HuH-7 (cell line): ENCODE measurements at places on chromosomes 12 and 14.

GRCh38 chr12:112116232-112117060 is 7.9 kb upstream of the NAA25 start:
- DNase-seq, result peak; percentile 79

DNA sequence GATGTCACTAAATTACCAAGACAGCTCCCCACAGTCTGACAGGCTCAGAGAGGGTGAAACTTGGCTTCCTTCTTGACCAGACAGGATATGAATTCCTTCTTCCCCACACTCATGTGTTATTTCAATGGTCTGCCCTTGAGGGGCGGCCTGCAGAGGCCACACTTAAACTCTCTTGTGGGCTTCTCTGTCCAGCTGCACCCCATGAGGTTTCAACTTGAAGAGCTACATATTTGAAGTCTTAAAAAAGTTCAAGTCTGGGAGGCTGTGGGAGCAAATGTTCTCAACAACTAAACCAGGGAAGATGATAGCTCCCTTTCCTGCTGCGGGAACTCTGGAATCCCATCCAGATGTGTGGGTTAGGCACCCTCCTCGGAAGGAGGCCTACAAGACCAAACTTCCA is 98.3 kb downstream of the TTC7B start:
- DNase-seq, result no peak

GRCh38 chr12:27334042-27334720 is 1.5 kb downstream of the BMAL2 start:
- no peak for DNase-seq

DNA sequence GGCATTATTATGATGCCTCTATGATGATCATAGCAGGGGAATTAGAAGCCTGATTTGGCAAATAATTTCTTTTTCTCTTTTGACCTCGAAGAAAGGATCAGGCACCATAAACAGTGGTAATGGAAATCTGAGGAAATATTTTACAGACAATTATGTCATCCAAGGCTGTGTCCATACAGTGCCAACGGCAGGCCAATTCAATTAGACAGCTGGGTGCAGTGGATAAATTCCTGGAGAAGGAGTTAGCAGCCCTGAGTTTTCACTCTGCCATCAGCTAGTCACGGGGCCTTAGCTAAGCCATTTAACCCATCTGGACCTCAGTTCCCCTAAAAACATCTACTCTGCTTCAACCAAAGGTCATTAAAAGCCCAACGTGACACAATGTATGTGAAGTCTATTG is 4.1 kb downstream of the TPH2 start:
- DNase-seq, result no peak

- no peak for DNase-seq
Observed at GRCh38 chr12:87511371-87511770, 517.8 kb downstream of the C12orf50 start.

DNA sequence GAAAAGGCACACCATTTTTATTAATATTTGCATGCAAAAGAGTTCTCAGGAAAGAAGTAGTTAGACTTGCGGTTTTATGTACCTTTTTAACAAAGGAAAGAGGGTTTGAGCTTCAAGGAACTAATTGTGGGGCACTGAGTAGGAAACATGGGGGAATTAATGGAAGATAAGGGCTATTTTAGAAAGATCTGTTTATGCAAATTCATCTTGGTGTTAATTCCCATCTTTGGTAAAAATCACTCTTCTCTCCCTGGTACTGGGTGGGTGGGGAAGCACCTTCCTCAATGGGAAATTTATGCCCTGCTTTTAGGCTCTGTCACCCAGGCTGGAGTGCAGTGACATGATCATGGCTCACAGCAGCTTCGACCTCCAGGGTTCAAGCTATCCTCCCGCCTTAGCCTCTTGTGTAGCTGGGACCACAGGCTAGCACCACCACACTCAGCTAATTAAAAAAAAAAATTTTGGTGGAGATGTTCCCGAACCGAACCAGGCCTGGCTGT is 30.1 kb upstream of the RESF1 start:
- DNase-seq, result no peak
